Right atrium auricular region (tissue), 2 donors: ENCODE measurements at places on chromosomes 1 and 21. TPM values are rescaled to one million over a fixed set of nuclear protein-coding genes. Genes with fewer than 3 reads are reported as not detected.

DNA sequence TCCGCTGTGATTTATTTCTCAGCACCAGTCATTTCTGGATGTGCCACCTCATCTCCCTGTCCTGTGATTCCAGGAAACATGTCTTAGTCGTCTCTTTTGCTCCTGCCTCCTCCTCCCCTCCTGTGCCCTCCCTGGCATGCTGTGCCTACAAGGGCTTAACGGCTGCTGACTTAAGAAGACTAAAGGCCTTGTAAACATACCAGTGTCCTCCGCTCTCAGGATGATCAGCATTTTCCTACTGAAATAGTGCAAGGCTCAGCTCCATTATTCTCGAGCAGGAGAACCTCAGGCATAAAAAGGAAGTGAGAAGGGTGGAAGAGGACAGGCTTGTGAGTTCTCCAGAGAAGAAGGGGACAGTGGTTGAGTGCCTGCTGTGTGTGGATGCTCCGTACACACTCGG, 61.6 kb upstream of the RUNX3 start:
- DNase-seq = no peak
- no peaks in the 10 kb centered on the region for H3K36me3 ChIP-seq
- no peaks in the 10 kb centered on the region for H3K27me3 ChIP-seq

CFAP74 gene
- total RNA-seq = not detected

DNA sequence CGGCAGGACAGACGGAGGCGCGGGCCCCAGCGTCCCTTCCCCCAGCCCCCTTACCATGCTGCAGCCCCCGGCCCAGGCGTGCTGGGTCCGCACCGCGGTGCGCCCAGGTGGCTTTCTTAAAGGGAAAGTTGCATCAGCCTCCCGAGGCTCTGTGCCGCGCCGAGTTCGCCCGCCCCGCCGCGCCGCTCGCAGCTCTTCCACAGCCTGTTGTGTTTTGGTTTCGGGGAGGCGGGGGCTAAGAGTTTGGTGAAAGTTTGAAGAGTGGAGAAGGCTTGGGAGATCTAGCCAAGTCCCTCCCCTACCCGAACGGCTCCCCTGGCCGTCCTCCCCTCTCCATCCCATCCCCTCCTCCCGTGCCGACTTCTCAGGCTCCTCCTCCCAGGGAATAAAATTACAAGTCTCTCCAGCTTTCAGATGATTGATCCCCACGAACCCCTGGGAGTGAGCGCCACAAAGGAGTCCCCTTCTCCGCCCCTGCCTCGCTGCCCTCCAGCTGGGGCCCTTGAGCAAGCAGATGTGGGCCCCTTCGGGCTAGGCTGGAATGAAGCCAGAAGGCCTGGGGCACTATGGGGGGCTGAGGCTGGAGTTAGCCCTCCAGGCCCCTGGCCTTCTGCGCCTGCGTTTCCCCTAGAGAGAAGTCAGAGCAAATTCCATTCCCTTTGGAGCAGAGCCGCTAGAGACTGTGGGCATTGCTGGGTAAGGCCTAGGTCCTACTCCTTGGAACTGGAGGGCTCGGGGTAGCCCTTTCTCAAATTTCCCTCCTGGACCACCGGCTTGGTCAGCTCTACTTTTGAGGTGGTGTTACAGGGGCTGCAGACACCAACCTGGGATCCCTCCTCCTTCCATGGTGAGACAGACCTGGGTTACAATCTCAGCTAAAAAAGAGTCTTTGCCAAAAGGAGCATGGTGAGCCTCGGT, at the start of gene SLC6A9:
Gene SLC6A9, minus strand, starts transcription at position 211 of the 918 bp plus-strand sequence. CDS start 7,185 bp downstream, outside the sequence.
- peak within 1 kb of the TSS; percentile 83 for H3K27ac ChIP-seq
- peak within 1 kb of the TSS; percentile 83 for H3K4me3 ChIP-seq
- no peak for DNase-seq
- H3K4me1 ChIP-seq = peaks cover 39% of the 10 kb centered on the region

GRCh38 chr1:4755301-4755845, 101.0 kb downstream of the AJAP1 start:
- no peaks in the 10 kb centered on the region for H3K27me3 ChIP-seq
- H3K27ac ChIP-seq = no peak overlapping the region
- H3K4me3 ChIP-seq = no peak overlapping the region
- H3K4me1 ChIP-seq = no peaks in the 10 kb centered on the region

GRCh38 chr1:89949991-89950624, 44.8 kb upstream of the ZNF326 start:
- H3K4me3 ChIP-seq = no peak overlapping the region
- no peaks in the 10 kb centered on the region for H3K27me3 ChIP-seq
- no peaks in the 10 kb centered on the region for H3K36me3 ChIP-seq
- no peak overlapping the region for H3K27ac ChIP-seq
- no peak for DNase-seq

GRCh38 chr1:233088613-233089012, 138.2 kb downstream of the NTPCR start:
- H3K4me3 ChIP-seq = no peak overlapping the region
- DNase-seq = no peak
- no peak overlapping the region for H3K27ac ChIP-seq
- H3K27me3 ChIP-seq = no peaks in the 10 kb centered on the region
- H3K36me3 ChIP-seq = no peaks in the 10 kb centered on the region

- no peaks in the 10 kb centered on the region for H3K4me1 ChIP-seq
- no peak for DNase-seq
- no peak overlapping the region for H3K27ac ChIP-seq
- H3K27me3 ChIP-seq = no peaks in the 10 kb centered on the region
Observed at GRCh38 chr1:67695963-67696362, 11.0 kb downstream of the GADD45A start.

DNA sequence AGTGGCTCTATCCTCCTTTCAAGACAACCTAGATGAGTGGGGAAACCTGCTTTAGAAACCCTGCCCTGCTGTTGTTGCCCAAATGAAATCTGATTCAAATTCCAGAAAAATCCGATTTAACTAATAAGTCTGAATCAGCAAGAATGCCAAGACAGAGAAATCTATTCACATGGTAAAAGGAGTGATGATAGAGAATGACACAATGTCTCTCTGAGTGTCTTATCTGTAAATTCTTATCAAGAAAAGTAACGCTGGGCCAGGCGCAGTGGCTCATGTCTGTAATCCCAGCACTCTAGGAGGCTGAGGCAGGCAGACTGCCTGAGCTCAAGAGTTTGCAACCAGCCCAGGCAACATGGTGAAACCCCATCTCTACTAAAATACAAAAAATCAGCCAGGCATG, 13.7 kb upstream of the GUCA2A start:
- no peaks in the 10 kb centered on the region for H3K27me3 ChIP-seq
- peaks cover 13% of the 10 kb centered on the region for H3K36me3 ChIP-seq

ADCY10 gene
- not detected for total RNA-seq

DNA sequence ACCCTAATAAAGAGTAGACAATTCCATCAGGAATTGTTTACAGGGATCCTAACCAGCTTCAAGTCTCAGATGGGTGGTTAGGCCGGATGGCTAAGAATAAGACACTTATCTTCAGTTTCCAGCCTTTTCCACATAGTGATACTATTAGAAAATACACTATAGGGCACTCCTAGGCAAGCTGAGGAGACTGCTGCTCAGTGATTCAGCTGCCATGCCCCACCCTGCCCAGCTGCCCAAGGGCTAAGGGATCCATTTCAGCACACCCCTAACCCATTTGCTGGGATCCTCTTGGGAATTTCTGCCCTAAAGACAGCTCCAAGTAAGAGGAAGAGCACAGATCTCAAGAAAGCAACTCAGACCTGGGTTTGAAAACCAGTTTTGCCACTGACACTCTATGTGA, 31.9 kb downstream of the PLPP3 start:
- DNase-seq = no peak
- H3K4me3 ChIP-seq = no peak overlapping the region
- no peaks in the 10 kb centered on the region for H3K27me3 ChIP-seq
- no peaks in the 10 kb centered on the region for H3K36me3 ChIP-seq
- peak overlapping the region; percentile 80 for H3K27ac ChIP-seq
- no peaks in the 10 kb centered on the region for H3K4me1 ChIP-seq

DNA sequence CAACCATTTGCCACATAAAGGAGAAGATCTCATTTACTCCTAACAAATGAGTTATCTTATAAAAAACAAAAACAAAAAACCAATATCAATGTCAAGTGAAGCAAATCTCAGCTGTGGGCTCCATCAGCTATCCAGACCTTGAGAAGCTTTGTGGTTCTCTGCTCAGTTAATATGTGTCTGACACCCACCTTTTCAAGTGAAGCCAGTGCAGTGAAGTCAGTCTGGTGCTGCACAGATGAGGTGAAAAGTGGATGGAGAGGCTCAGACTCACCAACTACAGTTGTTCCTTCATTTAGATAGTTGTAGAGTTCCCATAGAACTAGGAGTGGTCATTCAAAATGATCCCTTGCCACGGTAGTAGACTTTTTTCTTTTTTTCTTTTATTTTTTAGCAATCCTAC, 106.8 kb downstream of the NTNG1 start:
- H3K4me3 ChIP-seq = no peak overlapping the region
- H3K27me3 ChIP-seq = no peaks in the 10 kb centered on the region
- no peaks in the 10 kb centered on the region for H3K4me1 ChIP-seq
- DNase-seq = no peak
- H3K36me3 ChIP-seq = no peaks in the 10 kb centered on the region

DNA sequence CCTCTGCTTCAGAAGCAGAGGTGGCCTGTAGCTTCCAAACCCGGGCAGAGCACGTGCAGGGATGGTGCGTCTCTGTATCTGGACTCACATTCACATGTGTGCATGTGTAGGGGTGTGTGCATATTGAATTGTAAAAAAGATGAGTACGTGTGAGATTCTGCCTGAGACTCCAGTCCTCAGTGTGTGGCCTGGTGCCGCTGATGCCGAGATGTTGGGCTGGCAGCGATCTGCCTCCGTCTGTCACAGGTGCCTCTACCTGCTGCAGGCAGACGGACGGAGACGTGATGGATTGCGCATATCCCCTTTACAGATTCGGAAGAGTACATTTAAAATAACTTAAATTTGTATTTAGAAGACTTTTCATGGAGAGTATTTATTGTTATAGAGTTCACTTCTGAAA, 53.6 kb downstream of the ADARB1 start:
- no peaks in the 10 kb centered on the region for H3K27me3 ChIP-seq
- no peak for DNase-seq
- no peak overlapping the region for H3K27ac ChIP-seq
- H3K4me3 ChIP-seq = no peak overlapping the region
- no peaks in the 10 kb centered on the region for H3K4me1 ChIP-seq

PDC gene
- not detected for total RNA-seq

RUNX3 gene
- 0.48 TPM for total RNA-seq

TNFRSF8 gene
- 3.0 TPM for total RNA-seq

GRCh38 chr1:75937034-75937433, 4.8 kb upstream of the ASB17 start:
- no peaks in the 10 kb centered on the region for H3K27me3 ChIP-seq
- H3K4me3 ChIP-seq = no peak overlapping the region
- H3K4me1 ChIP-seq = no peaks in the 10 kb centered on the region
- no peak overlapping the region for H3K27ac ChIP-seq
